Upper lobe of left lung (tissue), 6 donors: ENCODE measurements at places on chromosomes 4 and X. TPM values are rescaled to one million over a fixed set of nuclear protein-coding genes. Genes with fewer than 3 reads are reported as not detected.

The PIN4 gene
- 3.3 TPM for total RNA-seq

The CEP135 gene
- 14.1 TPM for total RNA-seq

The CUL4B gene
- 32.7 TPM for total RNA-seq

The PHOX2B gene
- total RNA-seq = not detected

DNA sequence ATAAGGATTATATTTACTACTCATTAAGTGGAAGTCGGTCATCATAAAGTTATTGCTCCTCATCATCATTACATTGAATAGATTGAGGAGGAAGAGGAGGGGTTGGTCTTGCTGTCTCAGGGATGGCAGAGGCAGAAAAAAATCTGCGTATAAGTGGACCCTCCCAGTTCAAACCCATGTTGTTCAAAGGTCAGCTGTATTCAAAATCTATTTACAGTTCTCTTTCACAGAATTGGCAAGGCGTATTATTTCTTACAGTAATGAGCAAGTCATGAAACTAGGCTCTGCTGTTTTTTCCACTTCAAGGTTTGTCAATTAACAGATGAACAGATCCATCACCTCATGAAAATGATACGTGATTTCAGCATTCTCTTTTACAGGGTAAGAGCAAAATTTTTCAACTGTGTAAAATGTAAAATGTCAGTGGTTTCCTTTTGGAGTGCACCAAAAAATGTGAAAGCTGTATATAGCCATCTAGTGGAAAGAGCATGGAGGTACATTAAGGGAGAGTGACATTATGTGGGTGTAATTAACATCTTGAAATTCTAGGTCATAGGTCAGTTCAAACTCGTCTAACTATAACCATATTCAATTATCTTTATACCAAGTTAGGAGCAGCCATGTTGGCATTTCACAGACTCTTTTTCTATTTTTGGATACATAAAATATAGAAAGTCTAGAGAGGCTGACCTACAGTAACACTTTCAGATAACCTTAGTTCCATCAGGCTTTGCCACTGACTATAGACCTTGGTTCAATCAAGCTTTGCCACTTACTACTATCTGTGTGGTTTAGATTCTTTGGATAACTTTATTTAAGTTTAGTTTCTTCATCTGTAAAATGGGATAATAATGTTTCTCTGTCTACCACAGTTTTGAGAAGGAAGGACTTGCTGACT lies 30.1 kb downstream of the NEIL3 start:
- H3K4me1 ChIP-seq = no peaks in the 10 kb centered on the region
- no peak overlapping the region for H3K4me3 ChIP-seq
- DNase-seq = no peak

The GYG2 gene
- total RNA-seq = 2.2 TPM

DNA sequence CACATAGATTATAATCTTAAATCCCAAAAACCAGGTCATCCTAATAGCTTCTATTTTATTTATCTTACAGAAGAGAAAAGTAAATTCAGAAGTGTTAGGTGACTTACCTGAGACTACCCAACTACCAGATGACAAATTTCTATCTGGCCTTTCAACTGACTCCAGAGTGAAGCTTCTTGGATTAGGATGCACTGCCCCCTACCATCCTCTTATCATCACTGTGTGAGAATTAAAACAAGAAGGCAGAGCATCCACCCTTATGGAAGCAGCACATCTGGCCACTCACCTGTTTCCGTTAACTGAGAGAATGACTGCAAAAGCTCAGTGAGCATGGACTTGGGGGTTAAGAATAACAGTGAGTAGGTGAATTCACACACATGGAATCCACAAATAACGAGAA lies 502.6 kb upstream of the TECRL start:
- DNase-seq = no peak
- no peaks in the 10 kb centered on the region for H3K27me3 ChIP-seq
- H3K4me3 ChIP-seq = no peak overlapping the region
- no peaks in the 10 kb centered on the region for H3K4me1 ChIP-seq
